Left ventricle myocardium inferior (tissue), 1 donor: ENCODE measurements at places on chromosomes 2 and 18.

DNA sequence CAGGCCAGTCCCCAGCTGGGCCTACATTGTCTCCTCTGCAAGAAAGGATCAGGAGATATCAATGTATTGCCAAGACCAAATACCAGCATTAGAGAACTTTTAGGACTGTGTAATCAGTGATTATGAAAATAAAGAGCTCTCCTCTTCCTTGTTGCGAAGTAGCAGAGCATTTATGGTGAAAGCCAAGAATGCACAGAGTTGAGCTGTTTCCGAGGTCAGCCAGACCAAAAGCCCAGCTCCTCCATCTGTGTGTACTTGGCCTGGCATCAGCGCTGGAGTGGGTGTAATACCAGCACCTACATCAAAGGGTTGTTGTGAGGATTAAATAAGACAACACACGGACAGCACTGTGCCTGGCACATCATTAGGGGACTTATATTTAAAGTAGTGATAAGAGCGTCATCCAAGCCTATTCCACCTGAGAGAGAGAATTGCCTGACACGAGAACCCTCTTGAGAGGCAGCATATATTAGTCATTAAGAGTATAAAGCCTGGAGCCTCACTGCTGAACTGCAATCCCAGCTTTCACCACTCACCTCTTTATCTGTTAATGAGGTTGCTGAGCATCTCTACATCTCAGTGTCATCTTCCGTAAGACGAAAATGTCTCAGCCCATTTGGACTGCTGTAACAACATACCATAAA, 7.4 kb upstream of the SLC16A14 start:
- DNase-seq: no peak

GRCh38 chr2:230984393-230985220, 11.3 kb upstream of the SPATA3 start:
- DNase-seq: no peak

- no peak for DNase-seq
Measured at GRCh38 chr2:188245230-188245629, 46.4 kb upstream of the GULP1 start.

DNA sequence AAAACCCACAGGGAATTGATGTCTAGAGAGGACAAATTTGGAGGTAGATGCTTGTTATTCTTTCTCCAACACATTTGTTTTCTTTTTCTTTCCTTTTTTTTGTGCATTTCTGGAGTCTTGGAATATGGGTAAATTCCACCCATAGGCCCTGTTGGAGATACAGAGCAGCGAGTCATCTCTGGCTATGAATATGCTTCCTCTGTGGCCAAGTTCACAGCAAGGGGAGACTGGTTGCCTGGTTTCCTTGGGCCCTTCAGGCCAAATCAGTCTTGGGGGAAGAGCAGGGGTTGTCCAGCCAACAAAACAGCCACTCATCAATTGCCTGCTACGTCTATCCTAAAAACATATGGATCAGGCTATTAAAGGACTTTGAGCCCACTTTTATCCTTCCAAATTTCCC, 27.5 kb downstream of the SP100 start:
- no peak for DNase-seq

DNA sequence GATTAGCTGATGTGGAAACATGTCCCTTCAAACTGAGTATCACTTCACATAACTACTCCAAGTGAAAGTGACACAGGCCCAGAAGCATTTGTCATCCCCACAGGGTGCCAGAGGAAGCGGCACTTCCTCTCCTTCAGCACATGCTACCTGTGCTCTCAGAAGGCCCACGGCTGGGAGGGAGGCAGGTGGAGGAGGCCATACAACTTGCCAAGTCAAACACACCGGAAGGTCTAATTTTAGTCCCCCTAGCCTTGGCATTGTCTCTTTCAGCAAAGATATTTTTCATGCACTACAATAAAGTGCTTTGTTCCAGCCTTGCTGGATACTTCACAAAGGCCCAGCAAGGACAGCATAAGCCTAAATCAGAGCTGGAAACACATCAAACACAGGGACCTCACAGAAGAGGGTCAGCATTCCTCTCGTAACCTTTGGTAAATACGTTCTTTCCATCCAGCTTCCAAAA, 38.0 kb downstream of the VSNL1 start:
- DNase-seq: no peak

DNA sequence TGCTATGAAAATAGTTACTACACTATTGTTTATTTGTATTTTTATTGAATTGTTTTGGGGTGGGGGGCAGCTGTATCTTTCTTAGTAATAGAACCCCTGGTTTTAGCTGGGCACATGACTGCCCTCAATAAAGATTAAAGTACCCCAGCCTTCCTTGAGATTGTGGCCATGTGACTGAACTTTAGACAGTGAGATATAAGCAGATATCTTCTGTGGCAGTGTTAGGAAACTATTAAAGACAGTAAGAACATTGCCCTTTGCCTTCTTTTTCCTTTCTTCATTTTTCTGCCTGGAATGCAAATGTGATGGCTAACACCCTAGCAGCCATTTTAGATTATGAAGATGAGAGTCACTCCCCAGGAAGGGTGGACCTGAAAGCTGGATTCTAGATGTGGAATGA, 47.9 kb upstream of the AKAIN1 start:
- no peak for DNase-seq
